ENCODE measurements at places on chromosomes 6 and 20.

- DNase-seq: no peak
Observed at GRCh38 chr20:24568842-24569241, 99.4 kb downstream of the SYNDIG1 start.

- DNase-seq: no peak
Observed at GRCh38 chr6:142803495-142804058, 141.4 kb downstream of the HIVEP2 start.

DNA sequence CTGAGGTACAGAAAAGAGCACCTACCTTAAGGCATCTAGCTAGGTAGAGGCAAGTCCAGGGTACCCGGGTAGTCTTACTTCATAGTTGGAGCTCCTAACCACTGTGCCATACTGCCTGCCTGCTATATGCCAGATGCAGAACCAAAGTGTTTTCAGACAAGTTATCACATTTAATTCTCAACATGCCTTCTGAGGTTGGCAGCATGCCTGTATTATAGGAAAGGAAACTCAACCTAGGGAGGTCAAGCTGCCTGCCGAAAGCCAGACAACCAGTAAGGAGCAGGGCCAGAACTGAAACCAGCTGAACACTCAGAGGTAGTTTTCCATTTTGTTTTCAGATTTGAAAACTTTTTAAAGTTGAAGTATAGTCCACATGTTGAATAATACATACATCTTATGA lies 5.4 kb downstream of the CTNNBL1 start:
- no peak for DNase-seq

DNA sequence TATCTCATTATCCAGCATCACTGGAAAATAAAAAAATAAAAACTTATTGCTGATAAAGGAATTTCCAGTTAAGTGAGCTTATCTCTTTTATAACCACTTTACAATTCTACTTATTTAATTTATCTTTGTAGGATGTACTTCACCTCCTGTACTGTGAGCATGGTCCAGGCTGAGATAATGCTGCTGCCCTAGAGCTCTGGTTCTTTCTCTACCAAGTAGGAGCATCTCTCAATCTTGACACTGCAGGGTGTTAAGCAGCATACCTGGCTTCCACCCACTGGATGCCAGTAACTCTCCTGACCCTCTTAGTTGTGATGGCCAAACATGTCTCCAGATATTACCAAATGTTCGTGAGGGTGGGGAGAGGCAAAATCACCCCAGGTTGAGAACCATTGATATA lies 454.5 kb downstream of the ADGRB3 start:
- DNase-seq: no peak

- no peak for DNase-seq
Observed at GRCh38 chr6:105317607-105318533, 85.0 kb downstream of the PREP start.

GRCh38 chr6:108888052-108888451 lies 39.8 kb downstream of the ARMC2 start:
- DNase-seq: no peak

GRCh38 chr6:14660806-14661579 lies 543.4 kb downstream of the CD83 start:
- DNase-seq: no peak

DNA sequence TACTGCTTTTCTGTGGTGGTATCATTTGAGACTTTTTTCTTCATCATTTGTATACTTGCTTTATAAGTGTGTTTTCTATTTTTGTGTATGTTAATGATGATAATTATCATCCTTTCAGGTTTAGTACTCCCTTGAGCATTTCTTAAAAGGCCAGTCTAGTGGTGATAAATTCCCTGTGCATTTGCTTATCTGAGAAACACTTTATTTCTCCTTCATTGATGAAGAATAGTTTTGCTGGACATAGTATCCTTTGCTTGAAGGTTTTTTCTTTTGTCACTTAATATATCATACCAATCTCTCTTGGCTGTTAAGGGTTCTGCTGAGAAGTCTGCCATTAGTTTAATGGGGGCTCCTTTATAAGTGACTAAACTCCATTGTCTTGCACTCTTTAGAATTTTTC lies 123.2 kb upstream of the IRAK1BP1 start:
- DNase-seq: no peak

- DNase-seq: no peak
Observed at GRCh38 chr6:150880336-150880735, 14.8 kb downstream of the MTHFD1L start.

DNA sequence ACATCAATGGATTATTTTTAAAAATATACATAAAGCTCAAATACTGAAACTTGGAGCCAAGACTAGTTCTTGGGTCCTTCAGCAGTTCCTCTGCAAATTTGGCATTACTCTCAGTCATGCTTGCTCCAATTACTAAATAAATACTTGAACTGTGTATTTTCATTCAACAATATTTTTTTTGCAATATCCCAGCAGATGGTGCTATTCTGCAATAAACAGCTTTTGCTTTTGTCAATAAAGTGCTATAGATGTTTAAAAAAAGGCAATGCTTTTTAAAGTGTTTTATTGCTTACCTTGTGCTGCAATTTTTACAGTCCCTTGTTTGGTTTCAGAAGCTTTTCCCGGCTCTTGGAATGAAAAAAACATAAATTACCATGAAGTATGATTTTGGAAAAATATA lies 243.4 kb downstream of the TRDN start:
- no peak for DNase-seq

DNA sequence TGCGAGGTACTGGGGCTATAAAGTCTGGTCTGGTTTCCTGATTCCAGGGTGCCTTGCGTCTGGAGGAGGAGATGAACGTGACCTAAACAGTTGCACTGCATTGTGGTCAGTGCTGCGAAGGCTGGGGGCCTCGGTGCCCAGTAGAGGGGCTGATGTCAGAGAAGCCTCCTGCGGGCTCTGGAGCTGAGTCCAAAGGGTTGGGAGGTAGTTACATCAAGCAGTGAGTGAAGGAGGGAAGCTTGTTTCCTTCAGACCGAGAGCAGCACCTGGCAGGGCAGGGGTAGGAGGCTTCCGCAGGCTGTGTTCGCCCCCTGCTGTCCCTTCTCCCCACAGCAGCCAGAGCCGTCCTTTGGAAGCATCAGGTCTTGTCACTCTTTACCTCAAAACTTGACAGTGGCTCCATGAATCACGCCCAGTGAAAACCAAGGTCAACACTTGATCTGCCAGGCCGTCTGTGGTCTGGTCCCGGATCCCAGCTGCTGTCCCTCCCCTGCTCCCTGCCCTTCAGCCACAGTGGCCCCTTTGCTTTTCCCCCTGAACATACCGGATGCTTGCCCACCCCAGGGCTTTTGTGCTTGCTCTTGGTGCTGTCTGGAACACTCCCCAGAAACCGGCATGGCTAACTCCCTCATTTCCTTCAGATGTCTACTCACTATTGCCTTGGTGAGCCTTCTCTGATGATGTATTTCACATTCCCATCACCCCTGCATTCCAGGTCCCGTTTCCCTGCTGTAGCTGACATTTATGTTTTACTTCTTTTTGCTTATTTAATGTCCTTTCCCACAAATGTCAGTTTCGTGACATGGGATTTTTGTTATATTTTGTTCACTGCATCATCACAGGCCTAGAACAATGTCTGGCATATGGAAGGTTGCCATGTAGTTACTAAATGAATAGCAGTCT lies 7.0 kb downstream of the DYNLRB1 start:
- no peak for DNase-seq

DNA sequence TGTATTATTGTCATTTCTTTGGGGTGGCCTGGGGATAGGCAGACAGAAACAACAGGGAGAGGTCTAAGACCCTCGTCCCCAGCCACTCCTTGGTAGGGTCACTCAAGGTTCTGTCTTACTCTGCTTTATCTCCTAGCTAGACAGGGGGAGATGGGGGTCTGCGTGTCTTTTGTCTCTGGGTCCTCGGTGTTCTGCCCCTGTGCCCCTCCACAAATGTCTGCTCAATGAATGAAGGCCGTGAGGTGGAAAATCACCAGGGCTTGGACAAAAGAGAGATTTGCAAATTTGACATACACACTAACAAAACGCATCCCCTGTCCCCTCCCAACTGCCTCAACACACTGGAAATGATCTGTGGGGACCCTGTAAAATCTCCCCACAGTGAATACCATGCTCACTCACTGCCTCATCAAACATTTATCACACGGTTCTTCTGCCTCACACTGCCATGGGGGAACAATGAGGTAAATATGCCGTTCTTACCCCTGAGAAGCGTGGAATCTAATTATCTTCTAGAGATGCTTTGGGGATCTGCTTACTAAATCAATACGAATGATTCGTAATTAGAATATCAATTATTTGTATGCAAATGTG lies 13.2 kb upstream of the VAPB start:
- no peak for DNase-seq

DNA sequence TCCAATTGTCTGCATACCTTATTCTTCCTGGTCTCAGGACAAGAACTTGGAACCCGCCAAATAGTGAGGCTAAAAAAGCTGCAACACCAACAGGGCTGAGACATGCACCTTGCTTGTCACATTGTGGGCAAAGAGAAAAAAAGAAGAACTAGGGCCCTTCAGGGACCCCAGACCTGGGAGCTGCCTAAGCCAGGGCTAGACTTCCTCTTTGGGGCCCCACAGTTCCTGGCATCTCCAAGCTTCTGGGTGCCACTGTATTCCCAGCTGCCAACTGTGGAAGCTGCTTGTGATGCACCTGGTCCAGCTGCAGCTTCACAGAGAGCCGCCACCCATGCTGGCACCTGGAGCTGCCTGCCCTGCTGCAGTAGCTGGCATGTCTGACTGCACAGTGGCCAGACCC lies 370.6 kb downstream of the CD83 start:
- DNase-seq: no peak

DNA sequence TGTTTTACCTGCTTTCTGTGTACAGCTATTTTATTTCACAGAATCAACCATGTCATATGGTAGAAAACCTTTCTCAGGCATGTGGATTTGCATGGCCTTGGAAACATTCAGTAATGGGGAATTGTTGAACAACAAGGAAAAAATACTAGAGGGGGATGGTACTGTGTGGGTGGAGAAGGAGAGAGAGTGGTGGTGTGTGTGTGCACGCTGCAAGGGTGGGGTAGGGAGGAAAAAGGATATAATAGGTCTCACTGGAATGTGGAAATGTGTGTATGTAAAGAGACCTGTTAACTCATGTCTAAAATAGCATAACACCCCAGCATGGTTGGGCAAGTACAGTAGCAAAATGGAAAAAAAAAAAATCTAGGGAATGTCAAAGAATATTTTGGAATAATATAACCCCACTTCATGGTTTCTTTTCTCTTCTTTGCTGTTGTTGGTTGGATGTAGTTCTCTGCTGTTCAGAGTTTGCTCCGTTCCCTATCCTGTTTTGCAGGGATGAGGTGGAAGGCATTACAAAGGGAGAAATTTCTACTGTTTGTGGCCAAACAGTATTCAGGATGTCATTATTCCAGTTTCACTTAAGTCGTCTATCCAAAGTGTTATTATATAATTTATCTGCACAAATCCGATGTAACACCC lies 93.9 kb upstream of the CITED2 start:
- no peak for DNase-seq

- DNase-seq: no peak
Observed at GRCh38 chr6:38988736-38989449, 59.7 kb upstream of the GLP1R start.

DNA sequence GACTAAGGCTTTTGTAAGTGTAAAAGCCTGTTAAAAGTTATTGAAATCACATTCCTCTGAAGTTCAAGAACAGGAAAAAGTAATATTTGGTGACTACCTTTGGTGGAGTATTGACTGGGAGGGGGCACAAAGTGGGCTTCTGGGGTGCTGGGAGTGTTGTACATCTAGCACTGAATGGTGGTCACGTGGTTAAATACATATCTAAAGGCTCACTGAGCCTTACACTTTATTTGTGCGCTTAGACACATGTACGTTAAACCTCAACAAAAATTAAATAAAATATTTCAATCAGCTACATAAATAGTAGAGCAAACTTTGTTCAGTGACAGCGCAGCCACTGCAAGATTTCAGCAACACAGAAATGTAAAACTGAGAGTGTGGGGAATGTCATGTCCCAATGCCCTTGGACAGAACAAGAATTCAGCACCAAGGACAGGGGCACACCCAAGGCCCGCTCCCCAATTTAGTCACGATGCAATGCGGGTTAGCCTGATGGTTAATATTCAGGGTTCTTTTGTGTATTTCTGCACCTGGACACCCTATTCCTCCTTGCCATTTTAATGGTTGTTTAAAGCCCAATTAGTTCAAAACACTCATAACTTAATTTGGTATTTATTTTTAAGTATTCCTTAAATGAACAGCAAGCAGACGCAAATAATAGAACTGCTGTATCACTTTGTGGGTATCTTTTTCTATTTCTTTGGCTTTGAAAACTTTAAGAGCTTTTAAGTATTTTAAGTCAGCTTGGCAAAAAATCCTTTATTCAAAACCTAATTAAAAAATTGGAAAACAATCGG lies 37.4 kb downstream of the ANGPT4 start:
- DNase-seq: no peak

- no peak for DNase-seq
Observed at GRCh38 chr6:168222115-168223043, 97.2 kb downstream of the DACT2 start.

GRCh38 chr20:61347443-61347842 lies 95.4 kb downstream of the CDH4 start:
- no peak for DNase-seq

DNA sequence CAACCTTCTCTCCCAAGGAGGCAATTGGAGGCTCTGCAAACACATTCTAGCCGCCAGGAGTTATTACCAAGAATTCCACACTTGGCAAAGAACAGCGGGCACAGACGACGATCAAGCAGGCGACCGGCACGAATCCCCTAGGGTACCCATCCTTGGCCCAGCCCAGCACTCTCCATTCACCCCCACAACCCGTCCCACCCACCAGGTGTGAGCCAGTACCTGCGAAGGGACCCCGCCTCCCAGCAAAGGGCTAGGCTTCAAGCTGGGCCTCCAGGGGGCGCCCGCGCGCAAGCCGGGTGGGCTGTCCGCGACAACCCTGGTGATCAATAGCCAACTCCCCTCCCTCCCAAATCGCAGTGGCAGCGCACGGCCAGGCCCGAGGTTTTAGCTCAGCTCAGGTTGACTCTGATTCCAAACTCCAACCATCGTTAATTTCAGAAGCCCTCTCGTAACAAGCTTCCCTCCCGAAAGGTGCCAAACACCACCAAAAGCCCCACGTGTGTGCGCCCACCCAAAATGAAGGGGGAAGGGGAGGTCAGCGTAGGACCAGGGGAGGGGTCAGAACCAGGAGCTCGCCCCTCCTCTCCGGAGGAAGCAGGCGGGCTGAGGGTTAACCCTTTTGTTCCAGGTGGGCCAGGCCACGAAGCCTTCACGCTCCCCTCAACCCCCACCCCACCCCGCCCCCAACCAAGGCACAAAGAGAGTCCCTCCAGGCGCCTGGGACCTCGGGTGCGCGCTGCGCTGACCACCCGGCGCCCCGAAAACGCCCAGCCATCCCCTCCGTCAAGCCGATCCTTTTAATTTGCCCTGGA lies 2.1 kb downstream of the SALL4 start:
- no peak for DNase-seq

DNA sequence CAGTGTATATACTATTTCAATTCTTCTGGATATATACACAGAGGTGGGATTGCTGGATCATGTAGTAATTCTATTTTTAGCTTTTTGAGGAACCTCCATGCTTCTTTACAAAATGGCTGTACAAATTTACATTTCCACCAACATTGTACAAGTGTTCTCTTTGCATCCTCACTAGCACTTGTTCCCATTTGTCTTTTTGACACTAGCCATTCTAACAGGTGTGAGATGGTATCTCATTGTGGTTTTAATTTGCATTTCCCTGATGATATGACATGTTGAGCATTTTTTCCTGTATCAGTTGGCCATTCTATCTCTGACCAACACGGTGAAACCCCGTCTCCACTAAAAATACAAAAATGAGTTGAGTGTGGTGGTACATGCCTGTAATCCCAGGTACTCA lies 68.1 kb upstream of the PMEPA1 start:
- no peak for DNase-seq

Data from amygdala (tissue), 56 donors.